ENCODE measurements at places on chromosomes 5 and 9.

GRCh38 chr9:130490981-130491380 lies 46.2 kb downstream of the ASS1 start:
- DNase-seq = no peak

GRCh38 chr9:81069923-81070322 lies 619.4 kb downstream of the TLE1 start:
- DNase-seq = no peak

- DNase-seq = no peak
Observed at GRCh38 chr9:15693701-15694100, 140.9 kb downstream of the CCDC171 start.

DNA sequence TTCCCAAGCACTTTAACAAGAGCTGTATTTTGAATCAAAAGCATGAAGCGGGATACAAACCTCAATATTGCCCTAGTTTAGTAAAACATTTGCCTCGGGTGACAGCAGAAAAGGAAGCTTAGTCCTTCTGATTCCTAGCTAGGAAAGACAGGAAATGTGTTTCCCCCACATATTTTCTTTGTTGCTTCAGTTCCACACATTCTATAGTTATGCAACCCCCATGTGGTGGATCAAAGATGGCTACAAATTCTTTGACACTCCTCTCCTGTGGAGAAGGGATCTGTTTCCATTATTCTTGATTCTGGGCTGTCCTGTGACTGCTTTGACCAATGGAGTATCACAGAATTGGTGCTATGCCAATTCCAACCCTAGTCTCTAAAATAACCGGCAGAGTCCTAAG lies 89.1 kb upstream of the SLC30A5 start:
- no peak for DNase-seq

DNA sequence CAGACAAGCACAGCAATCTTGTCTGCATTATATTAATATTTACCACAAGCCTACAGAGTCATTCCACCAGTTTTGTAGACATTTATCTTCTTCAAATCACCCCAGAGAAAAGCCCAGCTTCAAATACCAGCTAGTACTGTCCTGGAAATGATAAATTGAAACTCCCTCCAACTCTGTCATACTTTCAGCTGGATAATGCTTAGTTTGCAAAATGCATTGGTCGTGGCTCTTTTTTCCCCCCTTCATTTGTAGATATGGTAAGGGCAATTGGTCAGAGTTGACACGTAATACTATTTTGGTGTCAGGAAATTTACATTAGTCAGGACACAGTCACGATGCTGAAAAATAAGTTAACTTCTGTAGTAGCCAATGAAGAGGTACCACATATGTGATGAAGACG lies 21.2 kb downstream of the HMHB1 start:
- no peak for DNase-seq

DNA sequence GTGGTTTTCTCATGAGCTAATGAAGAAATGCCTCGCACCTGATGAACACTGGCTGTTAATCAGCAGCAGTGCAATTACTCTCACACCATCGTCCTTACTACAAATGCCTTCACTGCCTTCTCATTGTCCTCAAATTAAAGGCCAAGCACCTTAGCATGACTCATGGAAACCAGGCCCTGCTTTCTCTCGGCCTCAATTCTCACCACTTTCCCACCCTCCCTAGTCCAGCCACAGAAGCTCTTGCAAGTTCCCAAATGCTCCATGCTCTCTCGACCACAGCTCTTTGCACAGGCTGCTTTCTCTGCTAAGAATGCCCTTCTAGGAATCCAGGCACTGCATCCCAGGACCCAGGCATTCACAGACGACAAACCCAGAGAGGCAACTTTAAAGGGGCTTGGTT lies 94.6 kb upstream of the KLF4 start:
- no peak for DNase-seq

DNA sequence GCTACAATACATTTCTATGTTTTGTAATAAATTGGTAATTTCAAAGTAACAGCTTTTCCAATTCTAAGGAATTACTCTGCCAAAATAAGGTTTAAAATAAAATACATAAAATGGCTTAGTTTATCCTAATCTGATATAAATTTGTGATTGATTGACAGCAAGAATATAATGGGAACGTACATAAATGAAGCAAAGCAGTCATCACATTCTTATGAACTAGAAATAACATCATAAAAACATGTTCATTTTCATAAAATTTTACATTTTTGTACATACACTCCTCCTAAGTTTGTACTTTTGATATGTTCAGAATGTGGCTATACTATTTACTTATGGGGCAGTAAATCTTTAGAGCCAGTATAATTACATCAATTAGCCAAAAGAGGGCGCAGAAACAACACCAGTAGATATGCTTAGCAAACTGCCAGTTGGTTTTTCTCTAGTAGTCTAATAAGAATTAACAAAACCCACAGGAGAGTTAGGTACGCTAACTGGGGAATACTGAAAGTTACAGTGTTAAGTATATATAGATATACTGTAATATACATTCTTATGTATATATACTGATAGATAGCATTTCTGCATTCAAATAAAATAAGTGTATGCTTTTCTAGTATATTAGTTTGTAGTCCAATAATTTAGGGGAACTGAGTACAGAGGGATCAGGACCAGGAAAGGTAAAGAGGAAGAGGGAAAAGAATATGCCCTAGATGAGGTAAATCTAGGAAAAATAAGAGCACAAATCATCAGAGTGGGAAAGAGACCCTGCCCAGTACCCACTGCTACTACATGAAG lies 76.8 kb downstream of the ZDHHC21 start:
- DNase-seq = peak; percentile 76

- DNase-seq = no peak
Observed at GRCh38 chr5:133742431-133742988, 130.2 kb upstream of the FSTL4 start.

- no peak for DNase-seq
Observed at GRCh38 chr5:147017621-147018020, 139.1 kb upstream of the PPP2R2B start.

GRCh38 chr9:118563677-118564076 lies 805.6 kb downstream of the BRINP1 start:
- peak; percentile 62 for DNase-seq

GRCh38 chr5:57568136-57568535 lies 85.5 kb upstream of the ACTBL2 start:
- no peak for DNase-seq

DNA sequence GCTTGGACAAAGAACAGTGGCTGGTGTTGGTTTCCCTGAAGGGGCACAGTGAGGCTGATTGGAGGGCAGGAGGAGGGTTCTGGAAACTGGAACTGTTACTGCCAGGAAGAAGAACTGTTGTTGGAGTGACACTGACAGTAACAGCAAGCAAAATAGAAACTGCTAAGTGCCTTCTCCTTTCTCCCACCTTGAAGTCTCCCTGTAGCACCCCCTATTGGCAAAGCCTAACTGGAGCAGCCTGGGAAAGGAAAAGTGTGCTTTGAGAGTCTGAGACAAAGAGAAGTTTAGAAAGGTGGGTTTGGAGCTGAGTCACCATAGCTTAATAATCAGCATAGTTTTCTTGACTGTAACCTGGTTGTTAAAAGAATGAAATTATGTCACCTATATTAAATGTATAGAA lies 2.5 kb upstream of the TMEM174 start:
- peak; percentile 27 for DNase-seq

GRCh38 chr5:132272311-132273210 lies 15.1 kb downstream of the PDLIM4 start:
- peak; percentile 27 for DNase-seq

GRCh38 chr9:107485458-107486043 lies 4.0 kb downstream of the KLF4 start:
- DNase-seq = no peak

DNA sequence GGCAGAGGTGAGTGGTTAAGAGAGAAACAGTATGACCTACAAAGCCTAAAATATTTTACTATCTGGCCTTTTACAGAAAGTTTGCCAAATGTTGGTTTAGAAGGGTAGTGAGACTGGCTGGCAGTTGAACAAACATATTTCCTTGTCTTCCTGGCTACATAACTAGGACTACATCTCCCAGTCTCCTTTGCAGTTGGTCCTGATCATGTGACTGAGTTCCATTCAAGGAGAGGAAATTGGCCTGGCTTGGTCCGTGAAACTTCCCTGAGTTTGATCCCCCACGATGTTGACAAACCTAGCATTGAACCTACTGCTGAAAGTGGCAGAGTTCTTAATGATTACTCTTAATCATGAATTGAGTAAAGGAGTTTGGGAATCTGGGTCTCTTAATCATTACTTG lies 280.8 kb downstream of the SLIT3 start:
- no peak for DNase-seq

- DNase-seq = no peak
Observed at GRCh38 chr5:172281346-172281745, 2.2 kb downstream of the UBTD2 start.

- no peak for DNase-seq
Observed at GRCh38 chr5:170821257-170821800, 37.8 kb downstream of the GABRP start.

DNA sequence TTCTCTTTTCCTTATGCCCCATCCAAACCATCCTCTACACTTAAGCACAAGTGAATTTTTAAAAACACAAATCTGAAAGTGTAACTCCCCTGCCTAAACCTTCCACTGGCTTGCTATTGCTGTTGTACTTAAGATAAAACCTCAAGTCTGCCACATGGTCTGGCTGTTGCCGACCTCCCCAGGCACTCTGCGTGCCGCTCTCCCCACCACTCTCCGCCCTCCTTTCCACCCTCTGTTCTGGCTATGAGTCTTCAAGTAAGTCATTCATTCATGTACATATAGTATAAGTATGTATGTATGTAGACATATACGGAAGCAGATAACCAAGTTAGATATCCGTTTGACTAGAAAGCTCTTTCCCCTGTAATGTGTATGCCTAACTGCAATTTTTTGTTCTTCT lies 94.7 kb upstream of the ANKRD55 start:
- no peak for DNase-seq

GRCh38 chr9:116697887-116698286 lies 10.8 kb downstream of the TRIM32 start:
- no peak for DNase-seq

- no peak for DNase-seq
Observed at GRCh38 chr5:2204366-2205184, 321.9 kb upstream of the IRX4 start.

DNA sequence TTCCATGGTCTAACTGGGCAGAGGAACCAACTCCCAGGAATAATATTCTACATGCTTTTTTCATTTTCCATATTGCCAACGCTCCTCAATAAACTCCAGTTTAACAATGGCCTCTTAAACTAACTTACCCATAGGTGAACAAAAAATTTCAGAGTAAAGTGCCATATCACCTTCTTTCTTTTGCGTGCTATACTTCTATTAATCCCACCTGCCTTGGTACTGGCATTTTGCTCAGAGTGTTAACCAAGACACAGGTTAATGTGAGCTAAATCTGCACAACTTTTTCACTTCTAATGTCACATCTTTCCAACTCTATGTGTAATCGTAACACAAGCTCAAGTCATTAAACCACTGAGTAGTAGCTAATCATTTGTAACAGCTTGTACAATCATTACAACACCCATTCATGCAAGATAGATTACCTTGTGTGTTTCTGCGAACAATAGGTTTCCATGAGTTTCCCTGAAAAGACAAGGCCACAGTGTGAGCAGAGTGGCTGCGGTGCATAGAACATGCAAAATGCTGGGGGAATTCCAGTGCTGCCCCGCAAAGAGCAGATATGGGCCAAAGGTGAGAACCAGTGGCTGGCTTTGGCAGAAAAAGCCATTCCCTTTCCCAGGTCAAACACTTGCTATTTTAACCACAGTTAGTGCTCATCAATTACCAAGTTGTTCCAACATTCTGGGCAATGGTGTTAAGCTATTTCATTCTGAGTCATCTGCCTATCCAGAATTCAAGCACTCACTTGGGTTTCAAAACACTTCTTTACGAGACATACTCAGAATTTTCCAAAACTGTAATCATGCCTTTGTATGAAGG lies 42.8 kb downstream of the TIMD4 start:
- DNase-seq = no peak

GRCh38 chr9:113593682-113594281 lies 130.3 kb downstream of the RGS3 start:
- peak; percentile 98 for DNase-seq

DNA sequence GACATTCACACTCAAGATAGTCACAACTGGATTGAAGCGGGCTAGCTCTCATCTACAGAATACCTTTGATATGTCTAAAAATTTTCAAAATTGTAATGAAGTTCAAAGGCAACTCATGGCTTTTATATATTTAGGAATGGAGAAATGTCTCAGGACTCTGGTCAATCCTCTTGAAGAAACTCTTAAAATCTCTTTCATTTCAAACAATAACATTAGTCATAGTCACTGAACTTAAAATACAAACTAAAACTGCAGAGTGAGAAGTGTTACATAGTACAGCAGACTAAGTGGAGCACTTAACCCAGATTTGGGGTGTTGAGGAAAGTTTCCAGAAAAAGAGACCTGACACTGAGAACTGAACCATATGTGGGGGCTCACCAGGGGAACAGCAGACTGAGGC lies 20.7 kb downstream of the FANCC start:
- no peak for DNase-seq

GRCh38 chr5:82045554-82046275 lies 73.9 kb downstream of the ATG10 start:
- peak; percentile 45 for DNase-seq

- peak; percentile 29 for DNase-seq
Observed at GRCh38 chr5:143600396-143601075, 197.1 kb upstream of the NR3C1 start.
